Activated T-helper 1 cell treated with Interleukin-2 at 50 U/mL for 16 hours (primary cell): ENCODE measurements at places on chromosomes 11 and 22.

- no peak for DNase-seq
These were observed 687.8 kb downstream of the KCNA4 start for GRCh38 chr11:29328961-29329441.

- no peak for DNase-seq
These were observed 18.9 kb upstream of the HEPHL1 start for GRCh38 chr11:94002226-94002625.

GRCh38 chr11:58845386-58845785 is 882 bp upstream of the GLYATL2 start:
- no peak for DNase-seq

DNA sequence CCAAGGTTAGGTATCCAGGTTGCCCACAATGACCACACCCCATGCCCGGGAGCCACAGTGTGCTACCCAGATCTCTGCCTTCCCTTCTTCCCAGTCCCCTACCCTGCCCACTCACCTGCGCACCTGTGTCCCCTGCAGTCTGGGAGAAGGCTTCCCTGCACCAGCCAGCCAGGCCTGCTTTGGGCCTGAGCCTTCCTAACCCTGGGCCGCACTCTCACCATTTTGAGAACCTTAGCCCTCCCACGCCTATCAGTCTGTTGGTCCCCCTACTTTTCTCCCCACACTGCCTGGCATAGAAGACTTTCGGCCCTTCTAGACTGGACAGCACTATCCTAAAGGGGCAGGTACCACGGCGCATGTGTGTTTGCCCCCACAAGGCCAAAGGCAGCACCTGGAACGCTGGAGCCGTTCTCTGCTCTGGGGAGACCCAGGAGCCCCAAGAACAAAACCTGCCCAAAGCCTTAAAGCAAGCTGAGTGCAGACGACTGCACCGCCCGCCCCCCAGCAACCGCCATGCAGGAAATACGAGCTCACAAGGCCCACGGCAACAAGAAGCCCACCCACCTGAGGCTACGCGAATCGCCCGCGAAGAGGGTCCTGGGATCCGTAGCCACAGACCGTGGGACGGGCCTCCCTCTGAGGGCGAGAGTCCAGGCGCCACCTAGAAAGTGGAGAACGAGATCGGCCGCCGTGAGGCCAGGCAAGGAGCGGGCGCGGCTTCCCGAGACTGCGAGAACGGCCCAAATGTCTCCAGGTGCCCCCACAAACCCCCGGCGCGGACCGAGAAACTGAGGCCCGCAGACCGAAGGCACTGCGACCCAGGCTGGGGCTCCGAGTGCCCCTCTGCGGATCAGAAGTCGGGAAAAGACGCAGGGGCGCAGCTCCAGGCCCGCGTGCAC is 546 bp downstream of the GNB1L start:
- DNase-seq: no peak

GRCh38 chr11:6328321-6328720 is 8.0 kb upstream of the CAVIN3 start:
- DNase-seq: no peak

DNA sequence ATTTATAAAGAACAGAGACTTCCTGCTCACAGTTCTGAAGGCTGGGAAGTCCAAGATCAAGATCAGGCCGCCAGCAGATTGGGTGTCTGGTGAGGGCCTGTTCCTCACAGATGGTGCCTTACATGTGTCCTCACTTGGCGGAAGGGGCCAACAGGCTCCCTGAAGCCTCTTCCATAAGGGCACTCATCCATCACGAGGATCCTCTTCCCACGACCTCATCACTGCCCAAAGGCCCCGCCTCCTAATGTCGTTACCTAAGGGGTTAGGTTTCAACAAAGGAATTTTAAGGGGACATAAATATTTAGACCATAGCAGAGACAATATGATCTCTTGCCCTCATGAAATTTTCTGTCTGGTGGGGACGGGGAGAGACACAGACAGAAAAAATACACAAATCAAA is 18.6 kb downstream of the TP53AIP1 start:
- DNase-seq: no peak
